ENCODE measurements at places on chromosomes 6 and 20. TPM values are rescaled to one million over a fixed set of nuclear protein-coding genes. Genes with fewer than 3 reads are reported as not detected.

- DNase-seq: no peak
These were observed 55.1 kb upstream of the HDDC2 start for GRCh38 chr6:125356884-125357283.

- DNase-seq: no peak
These were observed 1.6 kb upstream of the RNF39 start for GRCh38 chr6:30077218-30077617.

GRCh38 chr6:98516866-98517265 lies 317.5 kb upstream of the POU3F2 start:
- no peak for DNase-seq

DNA sequence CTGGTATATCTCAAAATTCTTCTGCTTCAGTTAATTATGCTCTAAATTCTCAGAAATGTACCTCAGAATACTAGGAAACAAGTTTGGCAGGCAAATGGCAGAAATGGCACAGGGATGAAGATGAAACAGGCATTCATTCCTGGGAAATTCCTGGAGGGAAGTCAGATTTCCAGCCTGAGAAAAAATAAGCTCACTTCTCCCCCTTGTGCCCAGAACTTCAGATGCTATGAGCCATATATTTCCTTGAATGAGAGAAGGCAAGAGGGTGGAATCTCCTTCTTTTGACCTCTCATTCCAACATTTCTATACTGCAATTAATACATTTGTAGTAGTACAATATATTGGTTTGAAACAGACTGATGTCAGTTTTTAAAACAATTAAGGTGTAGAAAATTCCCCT lies 22.8 kb downstream of the RGS17 start:
- no peak for DNase-seq

- DNase-seq: no peak
These were observed 53.0 kb downstream of the TMEM242 start for GRCh38 chr6:157270308-157270707.

DNA sequence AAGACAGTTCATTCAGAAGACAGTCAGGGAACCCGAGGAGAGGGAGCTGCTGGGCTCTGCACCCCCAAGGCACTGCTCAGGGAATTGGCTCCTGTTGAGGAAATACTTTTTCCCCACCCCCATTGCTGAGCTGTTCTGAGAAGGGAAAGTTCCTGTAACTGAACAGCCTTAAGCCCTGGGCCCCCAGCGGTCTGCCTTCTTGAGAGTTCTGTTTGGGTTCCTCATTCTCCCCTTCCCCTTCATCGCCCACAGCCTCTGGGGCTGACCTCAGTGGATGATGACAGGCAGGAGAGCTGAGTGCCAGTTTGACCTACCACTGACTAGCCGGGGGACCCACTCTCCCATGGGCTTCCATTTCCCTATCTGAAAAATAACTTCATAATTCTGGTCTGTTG lies 10.7 kb downstream of the HCK start:
- no peak for DNase-seq

- DNase-seq: no peak
These were observed 464.3 kb upstream of the FLRT3 start for GRCh38 chr20:14801591-14802325.

GRCh38 chr6:48978016-48978415 lies 485.0 kb downstream of the MMUT start:
- peak; percentile 16 for DNase-seq

GRCh38 chr6:11585426-11586016 lies 48.0 kb downstream of the TMEM170B start:
- no peak for DNase-seq

DNA sequence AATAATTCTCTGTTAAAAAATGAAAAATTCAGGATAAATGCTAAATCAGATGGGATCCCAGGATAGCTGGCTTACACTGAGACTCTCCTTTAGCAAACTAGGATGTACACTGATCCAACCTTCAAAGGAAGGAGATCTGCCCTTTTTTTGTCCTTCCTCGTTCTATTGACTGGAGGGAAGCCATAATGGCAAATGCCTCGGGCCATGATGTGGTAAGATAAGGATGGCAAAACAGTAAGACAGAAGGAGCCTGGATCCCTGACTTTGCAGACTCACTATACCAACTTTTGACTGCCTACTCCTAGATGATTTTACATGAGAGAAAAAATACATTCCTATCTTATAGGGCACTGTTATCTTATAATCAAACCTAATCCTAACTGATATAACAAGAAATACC lies 156.9 kb upstream of the BEND3 start:
- DNase-seq: no peak

GRCh38 chr6:106802139-106802538 lies 172.4 kb downstream of the CD24 start:
- DNase-seq: no peak

Gene DPPA5
- total RNA-seq: not detected

Gene ADGB
- not detected for total RNA-seq

Gene NKX2-4
- 21.4 TPM for total RNA-seq

Gene BNIP5
- total RNA-seq: not detected

Gene BPIFB2
- not detected for total RNA-seq
